ENCODE measurements at places on chromosomes 5 and 9.
A peak's percentile ranks its signal among the peaks of the same experiment; 100 is the strongest.

DNA sequence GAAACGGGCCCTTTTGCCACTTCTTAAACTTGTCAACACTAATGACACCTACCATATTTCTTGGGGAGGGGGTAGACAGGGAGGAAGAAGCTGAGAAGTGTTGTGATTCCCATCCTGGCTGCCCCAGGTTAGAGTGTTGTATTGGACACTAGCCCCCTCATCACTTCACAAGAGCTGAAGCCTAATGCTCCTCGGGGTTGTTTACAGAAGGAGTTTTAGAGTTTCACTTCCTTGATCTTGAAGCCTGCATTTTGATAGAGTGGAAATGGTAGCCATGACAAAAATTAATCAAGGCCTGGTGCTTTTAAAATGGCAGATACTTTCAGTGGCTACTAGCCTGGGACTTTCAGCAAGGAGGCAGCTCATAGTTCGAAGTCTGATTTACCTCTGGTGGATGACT, 11.0 kb upstream of the FAM120AOS start:
- DNase-seq: no peak

- DNase-seq: peak; percentile 21
Observed at GRCh38 chr5:30197662-30198061, 995.8 kb upstream of the CDH6 start.

DNA sequence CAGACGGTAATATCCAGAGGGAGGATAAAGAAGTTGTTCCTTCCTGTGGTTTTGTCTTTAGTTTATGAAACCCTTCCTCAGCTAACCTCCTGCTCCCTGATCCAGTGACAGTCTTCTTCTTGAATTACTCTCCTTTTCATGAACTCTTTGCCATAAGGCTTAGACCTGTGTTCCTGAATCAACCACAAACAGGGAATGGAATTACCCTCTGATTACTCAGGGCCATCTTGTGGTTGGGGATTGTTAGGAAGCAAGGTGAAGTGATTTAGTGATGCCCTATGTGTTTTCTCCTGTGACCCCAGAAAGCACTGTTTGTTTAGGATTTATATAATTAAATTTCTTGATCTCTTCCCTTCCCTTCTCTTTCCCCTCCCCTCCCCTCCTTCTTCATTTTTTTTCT, 409.1 kb downstream of the TAF11L14 start:
- no peak for DNase-seq

DNA sequence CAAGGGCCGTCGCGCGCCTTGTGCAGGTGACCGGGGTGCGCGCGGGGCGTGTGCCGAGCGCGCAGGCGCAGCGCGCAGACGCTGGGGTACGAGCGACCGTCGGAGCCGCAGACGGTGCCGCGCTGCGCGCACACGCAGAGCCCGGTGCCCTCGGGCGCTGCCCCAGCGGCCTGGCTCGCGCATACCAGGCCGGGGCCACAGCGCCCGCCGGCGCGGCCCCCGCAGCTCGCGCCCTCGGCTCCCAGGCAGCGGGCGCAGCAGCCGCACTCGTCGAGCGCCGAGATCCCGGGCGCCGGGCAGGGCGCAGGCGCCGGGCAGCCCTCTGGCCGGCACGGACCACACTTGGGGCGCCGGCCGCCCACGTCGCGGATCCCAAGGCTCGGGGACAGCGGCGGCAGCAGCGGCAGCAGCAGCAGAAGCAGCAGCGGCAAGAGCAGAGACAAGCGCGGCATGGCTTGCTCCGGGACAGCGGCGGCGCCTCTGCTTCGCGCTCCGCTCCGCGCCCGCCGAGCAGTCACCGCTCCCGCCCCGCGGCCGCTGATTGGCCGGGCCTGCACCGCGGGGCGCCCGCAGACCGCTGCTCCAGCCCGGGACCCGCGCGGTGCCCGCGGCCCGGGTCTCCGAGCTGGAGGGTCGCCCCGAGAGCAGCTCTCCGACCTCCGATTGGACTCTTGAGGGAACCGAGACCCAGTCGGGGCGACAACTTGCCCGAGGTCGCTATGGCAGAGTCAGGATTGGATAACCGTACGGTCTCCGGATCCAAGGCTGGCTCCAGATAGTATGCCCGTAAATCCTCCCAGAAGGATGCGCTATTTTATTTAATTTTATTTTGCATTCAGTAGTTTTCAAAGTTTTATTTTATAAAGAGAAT, at the start of gene IGFBPL1:
Gene IGFBPL1 (minus strand): TSS at position 482 of the 871 bp plus-strand sequence. CDS start 30 bp downstream, at position 452.
- peak; percentile 8 for DNase-seq

GRCh38 chr9:137665226-137665625, 46.4 kb downstream of the EHMT1 start:
- DNase-seq: no peak

DNA sequence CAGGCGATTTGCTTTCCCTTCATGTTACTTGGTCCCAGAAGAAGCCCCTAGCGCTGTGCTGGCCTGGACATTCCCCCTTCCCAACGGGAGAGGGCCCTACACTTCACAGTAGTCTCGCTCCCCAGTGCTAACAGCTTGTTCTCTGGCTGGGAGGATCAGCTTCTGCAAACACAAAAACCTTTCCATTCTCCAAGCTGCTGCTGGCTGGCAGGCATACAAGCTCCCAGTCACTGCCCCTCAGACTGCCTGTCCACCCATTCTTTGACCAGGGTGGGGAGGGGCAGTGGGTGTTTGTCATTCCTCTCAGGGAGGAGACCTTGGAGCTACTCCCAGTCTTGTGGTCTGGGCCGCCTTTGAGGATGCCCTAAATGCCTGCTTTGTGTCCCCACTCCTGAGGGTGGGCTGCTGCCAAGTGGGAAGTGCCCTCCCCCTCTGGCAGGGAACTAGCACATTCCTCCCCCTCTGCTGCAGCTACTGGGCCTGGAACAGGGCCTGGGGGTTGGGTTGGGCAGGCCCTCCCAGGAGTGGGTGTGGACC, 20.8 kb downstream of the ENHO start:
- DNase-seq: no peak

DNA sequence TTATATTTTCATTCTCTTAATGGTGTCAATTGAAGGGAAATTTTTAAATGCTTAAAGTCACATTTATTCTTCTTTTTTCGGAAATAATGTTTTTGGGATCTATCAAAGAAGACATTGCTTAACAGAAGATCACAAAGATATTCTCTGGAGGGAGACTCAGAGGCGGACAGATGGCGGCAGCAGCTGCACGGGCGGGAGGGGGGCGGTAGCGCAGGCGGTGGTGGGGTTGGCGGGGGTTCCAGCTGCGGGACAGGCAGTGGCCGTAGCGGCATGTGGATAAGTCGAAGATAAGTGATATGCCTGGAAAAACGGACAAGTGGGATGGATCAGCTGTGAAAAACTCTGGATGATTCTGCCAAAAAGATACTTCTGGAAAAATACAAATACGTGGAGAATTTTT, 31.6 kb upstream of the ZDHHC11B start:
- DNase-seq: no peak

DNA sequence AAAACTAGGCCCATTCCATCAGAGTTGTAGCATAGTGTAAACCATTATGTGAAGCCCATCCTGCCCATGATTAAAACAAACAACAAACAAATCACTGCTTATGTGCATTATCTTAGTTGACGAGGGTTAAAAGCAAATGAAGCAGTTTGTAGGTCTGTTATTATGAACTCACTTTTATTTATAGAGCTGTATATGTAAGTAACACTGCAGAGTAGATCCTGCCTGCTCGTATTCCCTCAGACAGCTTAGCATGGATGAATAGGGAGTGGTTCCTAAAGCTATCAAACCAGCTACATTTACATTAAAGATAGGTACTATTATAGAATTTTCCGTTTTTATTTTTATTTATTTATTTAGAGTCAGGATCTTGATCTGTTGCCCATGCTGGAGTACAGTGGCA, 112.6 kb downstream of the GDNF start:
- DNase-seq: no peak

- DNase-seq: no peak
Observed at GRCh38 chr5:140966293-140967225, at the start of gene PCDHAC2. PCDHAC2 (plus strand) TSS chr5:140966476; CDS start chr5:140966767, 291 bp downstream.

DNA sequence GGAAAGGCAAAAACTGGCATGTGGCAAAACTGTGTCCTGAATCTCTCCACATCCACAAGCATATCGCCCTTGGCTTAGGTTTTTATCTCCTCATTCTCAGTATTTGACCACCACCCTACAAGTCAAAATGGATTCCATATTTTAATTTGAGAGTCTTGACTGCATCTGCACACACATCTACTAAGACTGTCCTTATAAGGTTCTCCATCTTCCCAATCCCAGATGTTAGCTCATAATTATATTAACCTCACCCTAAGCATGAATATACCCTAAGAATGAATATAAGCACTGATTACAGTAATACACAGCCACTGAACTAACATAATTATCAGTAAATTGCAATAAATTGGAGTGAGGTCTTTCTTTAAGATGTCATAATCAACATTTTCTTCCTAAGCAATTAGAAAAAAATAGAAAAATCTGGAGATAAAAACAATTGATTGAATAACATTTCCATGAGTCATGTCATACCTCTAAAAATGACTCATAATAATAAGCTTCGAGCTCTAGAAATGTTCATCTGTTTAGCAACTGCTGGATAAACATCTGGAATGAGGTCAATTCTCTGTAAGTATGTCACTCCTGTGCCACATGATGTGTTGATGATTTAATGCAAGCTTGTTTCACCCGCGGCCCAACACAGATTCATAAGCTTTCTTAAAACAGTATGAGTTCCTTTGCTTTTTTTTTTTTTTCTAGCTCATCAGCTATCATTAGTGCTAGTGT, 39.9 kb upstream of the PAM start:
- DNase-seq: no peak

DNA sequence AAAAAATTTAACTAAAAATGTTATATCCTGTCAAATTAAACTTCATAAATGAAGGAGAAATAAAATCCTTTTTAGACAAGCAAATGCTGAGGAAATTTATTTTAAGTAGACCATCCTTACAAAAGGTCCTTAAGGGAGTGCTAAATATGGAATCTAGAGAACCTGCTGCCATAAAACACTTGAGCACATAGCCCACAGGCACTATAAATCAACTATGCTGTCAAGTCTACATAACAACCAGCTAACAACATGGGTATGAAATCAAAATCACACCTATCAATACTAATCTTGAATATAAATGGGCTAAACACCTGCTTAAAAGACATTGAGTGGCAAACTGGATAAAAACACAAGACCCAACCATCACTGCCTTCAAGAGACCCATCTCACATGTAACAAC, 15.1 kb upstream of the PRSS3 start:
- DNase-seq: no peak

DNA sequence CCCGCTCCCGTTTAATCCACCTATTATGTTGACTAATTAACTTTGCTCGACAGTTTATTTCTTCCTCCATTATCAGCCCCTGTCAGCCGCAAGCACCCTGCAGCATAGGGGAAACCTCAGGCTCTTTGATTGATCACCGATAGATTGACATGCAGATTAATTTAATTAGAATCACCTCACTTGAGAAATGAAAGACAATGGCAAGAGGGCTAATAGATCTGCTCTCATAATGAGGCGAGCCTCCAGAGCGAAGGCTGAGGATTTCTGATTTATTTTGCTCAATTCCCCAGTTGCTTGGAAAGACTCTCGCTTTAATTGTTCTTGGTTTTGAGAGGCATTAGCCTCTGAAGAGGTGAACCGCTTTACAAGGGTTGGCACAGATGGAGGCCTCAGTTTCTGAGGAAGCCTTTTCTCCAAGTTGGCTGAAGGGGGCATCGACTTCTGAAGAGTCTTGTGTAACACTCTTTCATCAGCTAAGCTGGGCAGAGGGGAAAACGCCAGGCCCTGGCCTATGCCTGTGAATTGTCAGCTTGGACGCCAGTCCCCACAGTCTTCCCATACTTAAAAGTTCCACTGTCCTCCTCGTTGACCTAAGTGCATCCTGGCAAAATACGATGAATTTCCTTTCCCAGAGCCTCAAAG, 275.4 kb downstream of the EBF1 start:
- no peak for DNase-seq

- no peak for DNase-seq
Observed at GRCh38 chr9:127739614-127740330, 4.7 kb upstream of the TOR2A start.

- no peak for DNase-seq
Observed at GRCh38 chr9:83342731-83343130, 195.5 kb downstream of the FRMD3 start.

- DNase-seq: no peak
Observed at GRCh38 chr5:124612023-124612422, 134.4 kb downstream of the ZNF608 start.

DNA sequence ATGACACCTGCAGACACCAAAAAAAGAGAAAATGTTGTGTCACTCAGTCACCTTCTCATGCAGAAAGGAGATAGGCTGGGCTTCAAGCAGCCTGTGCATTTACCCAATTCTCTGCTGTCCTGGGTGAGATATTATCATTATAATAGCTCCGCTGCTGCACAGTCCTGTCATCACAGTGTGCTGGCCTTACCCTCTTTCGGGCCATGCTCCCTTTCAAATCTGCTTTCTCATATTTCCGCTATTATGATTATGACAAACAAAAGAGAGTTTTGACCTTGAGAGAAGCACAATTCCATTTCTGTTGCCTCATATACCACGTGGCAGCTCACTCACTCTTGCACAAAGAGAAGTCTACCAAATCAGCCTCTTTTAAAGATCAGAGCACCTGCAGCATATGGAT, 1350.1 kb upstream of the ACO1 start:
- no peak for DNase-seq

DNA sequence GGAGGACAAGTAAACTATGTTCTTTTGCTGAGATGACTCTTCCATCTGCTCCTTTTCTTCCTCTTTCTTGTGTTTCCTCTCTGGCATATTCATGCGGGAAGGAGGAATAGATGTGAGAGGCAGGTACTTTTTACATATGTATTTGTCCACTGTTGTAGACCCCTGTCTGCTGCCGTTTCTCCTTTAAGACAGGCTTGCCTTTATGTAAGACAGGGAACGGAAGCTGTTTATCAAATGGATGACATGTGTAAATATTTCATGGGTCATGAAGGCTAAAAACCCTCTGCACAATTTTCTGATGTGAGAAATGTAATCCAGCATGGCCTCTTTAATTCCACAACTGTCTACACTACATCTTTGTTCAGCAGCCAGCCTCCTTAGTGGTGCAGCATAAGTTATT, 1525.5 kb upstream of the NUDT12 start:
- DNase-seq: no peak

DNA sequence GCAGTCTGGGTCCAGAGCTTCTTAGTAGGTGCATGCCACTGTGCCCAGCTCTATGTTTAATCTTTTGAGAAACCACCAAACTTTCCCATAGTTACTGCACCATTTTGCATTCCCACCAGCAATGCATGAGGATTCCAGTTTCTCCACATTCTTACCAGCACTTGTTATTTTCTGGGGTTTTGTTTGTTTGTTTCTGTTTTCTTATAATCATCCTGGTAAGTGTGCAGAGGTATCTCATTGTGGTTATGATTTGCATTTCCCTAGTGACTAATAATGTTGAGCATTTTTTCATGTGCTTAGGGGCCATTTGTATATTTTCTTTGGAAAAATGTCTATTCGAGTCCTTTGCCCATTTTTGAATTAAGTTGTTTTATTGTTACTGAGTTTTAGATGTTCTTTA, 11.4 kb downstream of the FOXE1 start:
- DNase-seq: no peak

- no peak for DNase-seq
Observed at GRCh38 chr9:123922911-123923310, 7.0 kb downstream of the DENND1A start.

DNA sequence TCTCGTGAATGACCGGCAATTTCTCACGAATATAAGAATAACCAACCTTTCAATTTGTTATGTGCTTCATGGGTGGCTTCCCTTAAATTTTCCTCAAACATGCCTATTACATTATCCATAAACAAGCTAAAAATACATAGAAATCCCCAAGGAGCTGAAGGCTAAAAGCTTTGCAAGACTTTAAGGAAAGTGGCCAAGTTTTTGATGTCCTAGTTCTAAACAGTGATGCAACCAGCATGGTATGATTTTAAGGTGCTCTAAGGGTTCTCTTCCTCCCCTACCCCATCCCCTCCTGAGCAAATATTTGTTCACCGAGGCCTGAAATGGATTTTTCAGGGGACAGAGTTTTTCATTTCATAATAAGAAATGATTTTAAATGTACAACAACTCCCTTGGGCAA, 79.8 kb downstream of the RGS7BP start:
- DNase-seq: no peak

Data from MM.1S (cell line).